ENCODE measurements at places on chromosomes 1 and 21.

DNA sequence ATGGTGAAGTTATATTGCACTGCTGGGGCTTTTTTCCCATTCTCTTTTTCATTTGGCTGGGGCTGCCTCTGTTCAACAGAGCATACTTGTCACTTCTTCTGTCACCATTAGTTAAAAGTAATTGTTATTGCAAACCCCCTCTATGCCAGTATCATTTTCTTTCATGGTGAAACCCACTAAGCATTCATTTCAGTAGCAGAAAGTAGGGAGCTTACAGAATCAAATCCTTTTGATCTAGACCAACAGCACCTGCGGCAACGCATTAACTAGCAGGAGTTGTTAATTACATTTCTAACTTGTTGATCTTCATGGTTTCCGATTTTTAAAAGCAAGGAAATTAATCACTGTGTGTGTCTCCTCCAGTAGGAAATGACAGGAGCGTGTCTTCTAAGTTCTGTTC is 15.0 kb downstream of the SMYD2 start:
- no peak for DNase-seq

GRCh38 chr1:156492013-156492590 is 8.5 kb downstream of the MEF2D start:
- no peak for DNase-seq

DNA sequence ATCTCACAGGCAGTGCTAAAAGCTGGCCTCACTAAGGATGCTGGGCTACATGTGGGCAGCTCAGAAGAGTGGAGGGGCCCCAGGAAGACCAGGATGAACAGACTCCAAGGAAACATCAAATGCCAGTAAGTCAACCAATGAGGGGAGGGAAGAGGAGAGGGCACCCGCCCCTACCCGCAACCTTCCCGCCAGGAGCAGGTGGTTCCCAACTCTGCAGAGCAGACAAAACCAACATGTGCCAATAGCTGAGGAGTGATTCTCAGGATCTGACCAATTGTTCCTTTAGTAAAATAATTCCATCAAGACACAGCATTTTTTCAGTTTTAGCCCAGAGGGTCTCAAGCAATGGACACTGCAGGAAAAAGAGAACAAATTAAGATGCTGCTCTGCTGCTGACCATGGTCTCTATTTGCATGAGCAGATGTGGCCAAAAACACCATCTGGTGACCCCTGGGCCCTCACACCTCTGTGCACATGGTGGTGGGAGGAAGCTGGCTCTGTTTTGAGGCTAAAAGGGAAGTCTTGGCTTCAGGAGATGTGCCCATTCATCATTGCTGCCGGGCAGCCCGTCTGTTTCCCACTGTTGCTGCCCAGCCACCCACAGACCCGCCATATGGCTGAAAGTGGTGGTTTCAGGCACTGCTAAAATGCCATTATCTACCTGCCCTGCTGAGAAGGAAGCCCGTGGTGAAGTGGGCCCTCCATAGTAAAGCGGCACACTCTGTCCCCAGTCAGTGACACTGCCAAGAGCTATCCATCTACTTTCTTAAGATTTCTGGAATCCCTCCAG is 231.8 kb downstream of the KCNH1 start:
- DNase-seq = no peak

GRCh38 chr1:107110326-107110725 is 30.5 kb upstream of the NTNG1 start:
- no peak for DNase-seq

DNA sequence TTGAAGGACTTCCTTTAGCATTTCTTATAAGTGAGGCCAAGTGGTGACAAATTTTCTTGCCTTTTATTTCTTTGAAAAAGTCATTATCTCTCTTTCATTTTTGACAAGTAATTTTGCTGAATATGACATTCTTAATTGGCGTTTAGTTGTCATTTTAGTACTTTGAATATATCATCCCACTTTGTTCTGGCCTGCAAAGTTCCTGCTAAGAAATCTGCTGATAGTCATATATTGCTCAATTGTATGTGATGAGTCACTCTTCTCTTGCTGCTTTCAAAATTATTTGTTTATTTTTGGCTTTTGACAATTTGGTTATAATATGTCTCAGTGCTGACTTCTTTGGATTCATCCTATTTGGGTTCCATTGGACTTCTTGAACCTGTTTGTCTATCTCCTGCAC is 312.6 kb downstream of the DUSP10 start:
- no peak for DNase-seq

DNA sequence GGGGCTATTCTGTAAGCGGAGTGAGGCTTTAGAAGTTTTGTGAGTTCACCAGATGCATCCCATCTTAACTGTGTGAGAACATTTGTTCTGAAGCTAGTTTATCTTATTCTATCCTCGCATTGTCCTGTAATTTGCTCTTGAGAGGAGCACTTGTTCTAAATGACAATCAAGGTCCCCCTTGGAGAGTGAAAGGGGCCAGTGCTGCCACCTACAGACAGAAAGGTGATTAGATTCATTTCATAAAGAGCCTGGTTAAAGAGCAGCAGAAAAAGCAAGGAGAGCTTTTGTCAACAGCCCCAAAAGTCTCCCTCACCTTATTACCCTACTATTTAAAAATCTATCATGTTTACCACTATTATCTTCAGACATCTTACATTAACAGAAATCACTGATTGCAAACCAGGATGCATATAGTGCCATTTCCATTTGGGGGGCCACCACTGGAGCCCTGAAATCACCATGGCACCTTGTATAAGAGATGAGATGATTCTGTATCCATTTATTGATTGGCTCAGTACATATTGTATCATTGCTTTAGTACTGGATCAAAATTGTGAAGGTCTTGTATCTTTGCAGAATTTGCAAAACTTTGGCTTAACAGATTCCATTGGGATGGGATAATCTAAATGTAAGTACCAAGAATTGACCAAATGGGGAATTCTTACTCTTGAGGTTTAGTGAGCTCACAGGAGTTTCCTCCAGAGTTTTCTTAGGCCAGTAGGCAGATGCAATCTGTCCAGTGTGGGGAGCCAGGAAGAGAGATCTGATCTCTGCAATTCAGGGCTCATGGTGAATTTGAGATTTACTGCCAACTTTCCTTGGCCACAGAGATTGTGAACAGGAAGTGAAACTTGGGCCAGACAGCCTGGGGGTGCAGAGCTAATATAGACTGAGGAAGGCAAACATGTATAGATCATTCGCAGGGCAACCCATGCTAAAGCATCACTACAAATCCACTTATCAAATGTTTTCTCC is 64.3 kb upstream of the TRABD2B start:
- DNase-seq = no peak

DNA sequence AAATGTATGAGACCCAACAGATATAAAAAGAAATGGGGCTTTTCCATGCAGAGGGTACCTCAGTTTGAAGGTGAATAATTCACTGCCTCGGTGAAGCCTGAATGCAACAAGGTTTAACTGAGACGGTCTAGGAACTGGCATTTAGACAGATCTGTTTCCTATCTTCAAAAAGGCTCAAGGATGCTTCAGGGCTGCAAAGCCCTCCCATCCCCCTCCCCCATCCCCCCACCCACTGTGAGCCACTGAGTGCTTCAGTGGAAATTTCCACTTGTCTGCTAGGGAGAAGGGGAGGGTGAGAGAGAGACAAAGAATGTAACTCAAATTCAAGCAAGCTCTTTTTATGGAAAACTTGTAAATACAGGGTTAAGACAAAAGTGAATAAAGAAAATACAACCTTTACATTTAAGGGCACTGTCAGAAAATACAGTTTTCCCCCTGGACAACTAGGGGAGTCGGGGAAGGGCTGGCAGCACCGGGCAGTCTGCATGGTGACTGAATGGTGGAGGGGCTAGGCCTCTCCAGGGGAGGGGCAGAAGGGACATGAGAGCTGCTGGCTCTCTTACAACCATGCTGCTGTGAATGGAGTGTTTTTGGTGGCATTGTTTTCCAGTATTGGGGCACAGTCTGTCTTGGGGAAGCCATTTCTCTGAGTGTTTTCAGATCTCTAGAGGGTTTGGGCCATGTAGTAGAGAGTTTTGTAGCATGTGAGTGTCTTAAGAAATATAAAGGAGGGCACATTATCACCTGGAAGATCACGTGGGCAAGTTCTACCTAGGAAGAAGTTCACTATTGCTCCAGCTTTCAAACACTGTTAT is 56.7 kb downstream of the MRPS6 start:
- no peak for DNase-seq

DNA sequence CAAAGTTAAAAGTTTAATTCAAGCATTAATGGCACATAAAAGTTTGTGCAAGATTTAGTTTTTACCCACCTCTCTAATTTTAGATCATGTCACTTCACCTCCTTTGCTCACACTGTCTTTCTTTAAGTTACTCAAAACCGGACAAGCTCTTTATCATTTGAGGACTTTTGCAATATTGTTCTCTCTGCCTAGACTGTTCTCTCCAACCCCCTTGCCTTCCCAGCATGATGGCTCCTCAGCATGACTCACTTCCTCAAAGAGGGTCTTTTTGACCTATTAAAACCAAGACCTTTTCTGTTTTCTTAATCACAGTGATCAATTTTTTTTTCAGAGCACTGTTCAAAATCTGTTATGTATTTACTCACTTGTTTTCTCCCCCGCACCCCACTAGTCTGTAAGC is 61.3 kb downstream of the XKR8 start:
- no peak for DNase-seq

- no peak for DNase-seq
Measured at GRCh38 chr1:175522880-175523279, 220.5 kb downstream of the TNR start.

- DNase-seq = no peak
Measured at GRCh38 chr1:18936814-18937481, 19.5 kb downstream of the IFFO2 start.

GRCh38 chr21:46118316-46119143 is 20.6 kb downstream of the COL6A2 start:
- DNase-seq = no peak

DNA sequence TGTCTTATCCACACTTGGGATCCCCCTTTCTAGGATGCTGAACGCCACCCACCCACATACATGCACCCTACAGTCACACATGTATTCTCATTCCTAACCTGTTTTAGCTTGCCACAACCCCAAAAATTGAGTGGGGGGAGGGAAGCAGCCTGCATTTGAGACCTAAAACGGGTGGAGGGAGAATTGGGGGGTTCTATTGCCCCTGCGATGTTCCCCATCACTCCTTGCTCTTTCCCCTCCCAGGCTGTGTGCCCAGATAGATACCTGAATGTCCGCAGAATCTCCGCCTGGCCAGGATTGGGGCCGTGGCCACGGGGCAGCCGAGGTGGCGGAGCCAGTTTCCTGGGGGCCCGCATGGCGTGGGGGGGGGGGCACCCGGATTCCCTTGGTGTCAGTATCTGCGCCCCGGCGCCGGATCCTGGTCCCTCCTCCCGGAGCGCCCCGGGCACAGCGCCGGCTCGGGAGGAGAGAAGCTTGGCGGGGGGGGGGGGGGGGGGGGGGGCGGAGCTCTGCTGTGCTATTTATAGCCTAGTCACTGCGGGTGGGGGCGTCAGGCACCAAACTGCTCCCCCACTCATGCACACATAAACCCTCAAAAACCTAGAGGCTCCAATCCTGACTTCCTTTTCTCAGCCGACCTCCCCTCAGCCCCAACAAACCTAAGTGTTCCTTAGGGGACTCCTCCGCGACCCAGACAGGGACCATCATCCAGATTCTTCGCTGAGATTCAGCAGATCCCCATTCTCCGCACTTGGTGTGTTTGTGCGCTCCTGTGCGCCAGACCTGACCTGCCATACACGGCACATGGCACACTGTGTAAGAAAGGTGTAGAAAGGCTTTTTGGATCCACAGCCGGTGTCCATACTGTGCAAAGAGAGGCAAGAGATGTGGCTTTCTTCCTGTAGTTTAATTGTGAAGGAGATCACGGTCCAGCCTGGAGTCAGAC is 1.9 kb downstream of the ANKRD34A start:
- no peak for DNase-seq

DNA sequence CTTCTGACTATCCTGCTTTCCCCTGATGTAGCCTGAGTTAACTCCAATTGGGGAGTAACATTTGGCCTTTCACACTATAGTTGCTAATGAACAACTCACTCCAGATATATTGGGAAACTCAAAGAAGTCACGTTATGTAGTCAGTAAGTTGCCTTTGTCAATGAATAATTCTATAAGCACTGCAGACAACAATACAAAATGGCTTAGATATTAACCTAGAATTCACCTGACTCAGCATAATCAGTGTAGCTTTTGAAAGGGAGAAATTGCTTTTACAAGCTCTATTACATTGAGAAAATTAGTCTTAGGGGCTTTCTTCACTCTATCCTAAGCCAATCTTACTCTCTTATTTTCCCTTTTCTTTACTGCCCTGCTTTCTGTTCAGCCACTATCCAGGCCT is 303.5 kb upstream of the NR5A2 start:
- no peak for DNase-seq

- DNase-seq = no peak
Measured at GRCh38 chr1:232416026-232416568, 213.8 kb downstream of the SIPA1L2 start.

GRCh38 chr1:244354810-244355278 is 96.9 kb downstream of the ADSS2 start:
- no peak for DNase-seq

- DNase-seq = no peak
Measured at GRCh38 chr1:234743791-234744611, 134.0 kb upstream of the IRF2BP2 start.

GRCh38 chr1:41242342-41243078 is 404 bp upstream of the SCMH1 start:
- no peak for DNase-seq

- DNase-seq = no peak
Measured at GRCh38 chr1:5586629-5587028, 405.6 kb downstream of the NPHP4 start.

- no peak for DNase-seq
Measured at GRCh38 chr1:175884369-175884768, 141.0 kb upstream of the TNR start.

- no peak for DNase-seq
Measured at GRCh38 chr1:47805921-47806361, 191.2 kb downstream of the TRABD2B start.

GRCh38 chr1:71557138-71557537 is 476.3 kb upstream of the ZRANB2 start:
- no peak for DNase-seq

GRCh38 chr21:19468991-19469715 is 1065.6 kb upstream of the TMPRSS15 start:
- no peak for DNase-seq

DNA sequence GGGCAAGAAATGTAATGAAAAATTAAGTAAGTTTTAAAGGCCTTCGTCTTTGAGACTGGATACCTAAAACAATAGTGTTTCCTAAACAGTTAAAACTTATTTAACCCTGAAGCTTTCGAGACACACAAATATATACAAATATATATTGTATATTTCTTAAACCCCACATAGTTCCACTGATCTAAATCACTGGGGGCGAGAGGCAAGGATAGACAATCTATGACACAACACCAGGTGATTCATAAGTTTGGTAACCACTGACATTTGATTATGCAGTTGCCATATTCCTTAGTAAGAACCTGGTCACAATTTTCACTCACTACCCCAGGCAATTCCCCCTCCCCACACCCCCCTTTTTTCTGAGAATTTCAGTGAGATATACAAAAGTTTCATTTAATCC is 55.3 kb upstream of the BOLA1 start:
- DNase-seq = peak; percentile 1

- DNase-seq = no peak
Measured at GRCh38 chr21:45225741-45226327, 61.9 kb downstream of the POFUT2 start.

All from activated T-helper 1 cell treated with anti-CD3 and anti-CD28 coated beads, Interleukin-12 subunit alpha, Interleukin-12 subunit beta, Interleukin-2, Interleukin-4 antibody, amounts not matched to agents 30 ng/mL and 10 ng/mL and 1 ng/mL, durations not matched to agents 14 hours and 24 hours and 36 hours (primary cell).